Activated gamma-delta T cell treated with Interleukin-2 at 50 U/mL for 16 hours (primary cell): ENCODE measurements at places on chromosomes 2 and 18.

GRCh38 chr2:120354935-120355779 lies 9.2 kb downstream of the INHBB start:
- DNase-seq: no peak

DNA sequence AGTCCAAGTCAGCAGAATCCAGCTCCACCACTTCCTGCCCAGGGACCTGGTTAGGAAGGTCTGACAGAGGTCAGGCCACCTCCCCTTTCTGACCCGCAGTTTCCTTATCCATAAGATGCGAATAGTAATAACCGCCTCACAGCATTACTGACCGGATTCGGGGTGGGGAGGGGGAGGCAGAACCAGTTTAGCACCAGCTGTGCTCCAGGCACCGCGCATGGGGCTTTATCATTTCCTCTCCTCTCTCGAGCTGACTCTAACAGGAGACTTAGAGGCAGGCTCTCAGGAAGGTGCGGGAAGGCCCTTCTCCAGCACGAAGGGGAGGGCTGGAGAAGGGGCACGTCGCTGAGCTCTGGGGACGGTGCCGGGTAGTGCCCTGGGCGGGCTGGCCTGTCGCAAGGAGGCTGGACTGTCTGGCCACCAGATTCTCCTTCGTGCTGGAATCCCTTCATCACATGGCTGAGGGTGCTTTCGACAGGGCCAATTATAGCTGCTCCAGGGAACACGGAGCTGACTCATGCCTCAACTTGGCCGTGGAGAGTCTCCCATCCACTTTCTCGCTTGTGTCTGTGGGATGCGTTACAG lies 5.7 kb downstream of the EHD3 start:
- no peak for DNase-seq

- no peak for DNase-seq
These were observed 32.9 kb upstream of the RNF149 start for GRCh38 chr2:101341421-101341820.

DNA sequence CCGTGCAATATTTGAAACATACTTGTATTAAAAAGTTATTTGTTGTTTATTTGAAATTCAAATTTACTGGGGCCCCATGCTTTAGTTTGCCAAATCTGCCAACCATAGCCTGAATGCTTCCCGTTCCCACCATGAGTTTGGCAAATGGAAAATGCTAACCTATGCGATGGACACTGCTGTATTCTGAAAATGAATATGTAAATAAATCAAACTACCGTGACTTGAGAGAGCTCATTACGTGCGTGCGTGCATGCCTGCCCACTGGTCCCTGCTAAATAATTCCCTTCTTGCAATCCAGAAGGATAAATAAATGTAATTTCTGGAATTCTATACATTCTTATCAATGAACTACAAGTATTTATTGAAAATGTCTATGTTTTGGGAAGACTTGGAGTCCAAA lies 3.2 kb downstream of the BOD1L2 start:
- no peak for DNase-seq

GRCh38 chr2:239253264-239253663 lies 147.6 kb downstream of the HDAC4 start:
- DNase-seq: no peak

GRCh38 chr18:76975577-76976110 lies 153.3 kb downstream of the ZNF236 start:
- no peak for DNase-seq

DNA sequence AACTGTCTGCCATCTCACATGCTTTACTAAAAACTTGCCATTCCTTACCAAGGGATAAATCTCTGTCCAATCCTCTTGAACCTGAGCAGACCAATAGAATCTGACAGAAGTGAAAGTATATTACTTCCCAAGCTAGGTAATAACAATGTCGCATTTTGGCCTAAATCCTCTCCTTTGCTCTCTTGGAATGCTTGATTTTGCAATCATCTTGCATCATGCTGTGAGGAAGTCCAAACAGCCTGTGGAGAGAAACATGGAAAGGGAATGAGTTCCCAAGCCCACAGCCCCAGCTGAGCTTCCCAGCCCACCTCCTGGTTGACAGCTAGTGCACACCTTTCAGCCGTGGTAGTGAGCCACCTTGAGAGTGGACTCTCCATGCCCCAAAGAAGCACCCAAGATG lies 540.6 kb downstream of the STK39 start:
- DNase-seq: no peak

- DNase-seq: no peak
These were observed 1.3 kb upstream of the USP34 start for GRCh38 chr2:61471905-61472805.

GRCh38 chr2:196403471-196403870 lies 232.1 kb upstream of the STK17B start:
- DNase-seq: no peak

- no peak for DNase-seq
These were observed 408.5 kb downstream of the FBXO15 start for GRCh38 chr18:73739098-73739497.

DNA sequence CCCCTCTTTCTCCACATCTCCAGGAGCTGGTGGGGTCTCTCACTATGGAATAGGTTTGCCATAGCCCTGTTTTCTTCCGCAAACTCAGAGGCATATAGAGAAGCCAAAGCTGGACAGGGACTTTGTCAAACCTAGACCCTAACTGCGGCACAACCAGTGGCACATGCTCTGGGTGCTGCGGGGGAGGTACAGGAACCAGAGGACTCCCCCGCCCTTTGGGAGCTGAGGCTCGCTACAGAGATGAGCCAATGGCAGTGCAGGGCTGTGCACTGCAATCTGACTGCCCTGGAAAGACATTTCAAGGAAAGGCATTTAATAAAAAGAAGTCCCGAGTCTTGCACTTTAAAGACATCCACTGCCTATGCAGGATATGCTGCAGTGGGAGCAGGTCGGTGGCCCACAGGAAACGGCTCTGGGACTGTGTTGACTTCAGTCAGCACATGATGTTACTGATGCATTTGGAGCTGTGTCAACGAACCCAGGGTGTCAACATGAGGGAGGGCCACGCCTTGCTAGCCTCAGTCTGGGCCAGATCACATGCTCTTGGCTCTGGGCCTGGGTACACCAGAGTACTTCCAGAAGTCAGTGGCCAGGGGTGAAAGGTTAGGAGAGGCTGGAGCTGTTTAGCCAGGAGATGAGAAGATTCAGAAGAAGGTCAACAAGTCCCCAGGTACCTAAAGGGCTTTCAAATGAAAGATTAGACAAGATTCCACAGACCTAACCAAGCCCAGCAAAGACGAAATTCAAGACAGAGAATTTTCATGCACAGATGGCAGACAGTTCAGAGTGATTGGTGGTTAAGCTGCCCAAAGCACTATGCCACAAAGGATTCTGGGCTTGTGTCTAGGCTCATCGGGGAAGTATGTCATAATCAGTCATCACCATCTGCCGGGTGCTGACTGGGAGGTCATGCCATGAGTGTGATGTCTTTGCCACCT lies 8.2 kb downstream of the SLC35F6 start:
- DNase-seq: peak; percentile 24

GRCh38 chr2:38581193-38582147 lies 21.3 kb downstream of the HNRNPLL start:
- peak; percentile 45 for DNase-seq

GRCh38 chr18:2083691-2084090 lies 487.6 kb downstream of the METTL4 start:
- DNase-seq: no peak

GRCh38 chr2:16324544-16324937 lies 341.1 kb downstream of the CYRIA start:
- no peak for DNase-seq

DNA sequence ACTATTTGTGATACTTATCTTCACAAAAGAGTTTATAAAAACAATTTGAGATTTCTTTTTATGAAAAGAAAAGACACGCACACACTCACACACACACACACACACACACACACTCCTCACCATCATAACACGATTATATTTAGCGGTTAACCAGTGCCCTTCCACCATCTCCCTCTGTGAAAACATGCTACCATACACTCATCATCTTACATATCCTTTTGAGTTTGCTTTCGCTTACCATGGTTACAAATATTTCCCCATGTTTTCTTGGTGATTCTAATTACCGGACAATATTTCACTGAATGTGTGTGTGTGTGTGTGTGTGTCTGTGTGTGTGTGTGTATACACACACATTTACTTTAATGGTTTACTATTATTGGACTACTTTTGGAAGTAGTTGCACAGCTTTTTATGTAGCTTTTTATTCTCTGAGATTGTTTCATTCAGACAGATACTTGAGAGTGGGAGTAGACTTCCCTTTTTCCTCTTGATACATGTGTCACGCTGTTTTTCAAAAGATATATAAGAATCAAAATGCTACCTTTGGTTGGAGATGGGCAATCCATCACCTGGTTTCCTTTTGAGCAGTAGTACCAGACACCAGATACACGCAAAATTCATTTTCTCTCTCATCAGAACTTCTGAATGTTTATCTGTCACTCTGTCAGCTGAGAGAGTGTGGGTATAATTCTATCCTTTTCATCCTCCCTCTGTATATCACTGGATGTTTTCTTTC lies 138.1 kb downstream of the SETBP1 start:
- DNase-seq: no peak

DNA sequence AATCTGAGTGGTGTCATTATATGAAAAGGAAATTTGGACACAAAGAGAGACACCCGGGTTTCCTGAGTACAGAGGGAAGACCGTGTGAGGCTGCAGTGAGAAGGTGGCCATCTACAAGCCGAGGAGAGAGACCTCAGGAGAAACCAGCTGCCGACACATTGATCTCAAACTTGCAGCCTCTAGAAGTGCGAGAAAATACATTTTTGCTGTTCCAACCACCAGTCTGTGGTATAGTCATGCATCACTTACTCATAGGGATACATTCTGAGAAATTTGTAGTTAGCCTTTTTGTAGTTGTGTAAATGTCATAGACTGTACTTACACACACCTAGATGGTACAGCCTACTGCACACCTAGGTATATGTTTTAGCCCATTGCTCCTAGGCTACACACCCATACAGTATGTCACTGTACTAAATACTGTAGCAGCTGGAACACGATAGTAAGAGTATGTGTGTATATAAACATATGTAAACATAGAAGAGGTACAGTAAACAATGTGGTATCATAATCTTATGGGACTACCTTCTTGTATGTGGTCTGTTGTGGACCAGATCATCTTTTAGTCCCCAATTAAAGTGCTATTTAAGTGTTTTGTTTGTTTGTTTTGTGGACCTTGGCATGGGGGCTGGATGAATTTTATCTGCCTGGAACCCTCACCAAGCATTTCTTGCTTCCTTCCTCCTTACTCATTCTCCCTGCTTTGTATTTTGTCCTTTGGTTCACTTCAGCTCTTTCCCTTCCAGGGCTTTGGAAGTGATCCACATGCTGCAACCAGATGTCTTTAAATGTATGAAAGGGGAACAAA lies 38.3 kb upstream of the SESTD1 start:
- no peak for DNase-seq

DNA sequence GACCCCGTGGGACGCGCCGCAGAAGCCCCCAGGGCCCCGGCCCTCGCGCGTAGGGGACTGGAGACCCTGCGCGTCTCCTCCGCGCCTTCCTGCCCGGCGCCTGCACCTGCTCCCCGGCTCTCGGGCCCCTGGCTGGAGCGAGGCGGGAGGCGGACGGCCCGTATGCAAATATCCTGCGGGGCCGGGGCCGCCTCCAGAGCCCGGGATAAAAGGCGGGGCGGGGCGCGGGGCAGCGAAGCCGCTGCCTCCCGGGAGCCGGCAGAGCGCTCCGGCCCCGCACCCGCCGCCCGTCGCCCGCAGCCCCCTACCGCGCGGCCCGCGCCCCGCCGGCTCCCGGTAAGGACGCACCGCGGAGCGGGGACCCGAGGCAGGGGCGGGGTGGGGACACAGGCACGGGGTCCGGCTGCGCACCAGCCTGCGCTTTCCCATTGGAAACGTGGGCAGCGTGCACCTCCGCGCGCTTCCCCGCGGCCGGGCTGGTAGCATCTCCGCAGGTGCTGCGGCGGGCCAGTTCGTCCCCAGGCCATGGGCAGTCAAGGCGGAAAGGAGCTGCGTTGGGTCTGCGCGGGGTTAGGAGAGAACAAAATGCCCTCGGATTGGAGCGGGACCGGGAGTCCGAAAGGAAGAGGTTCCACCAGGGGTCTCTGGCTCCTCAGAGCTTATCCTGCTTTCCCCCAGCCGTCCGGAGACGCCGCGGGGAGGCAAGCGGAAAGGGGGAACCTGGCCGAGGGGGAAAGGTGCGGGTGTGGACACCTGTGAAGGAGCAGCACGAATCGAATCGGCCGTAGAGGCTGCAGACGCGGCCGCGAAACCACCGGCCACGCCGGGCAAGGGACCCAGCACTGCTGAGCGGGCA lies at the start of gene ATP6V1C2:
ATP6V1C2 (plus strand) TSS at position 235 of the 856 bp plus-strand sequence. CDS start 1,220 bp downstream, outside the sequence.
- DNase-seq: no peak

DNA sequence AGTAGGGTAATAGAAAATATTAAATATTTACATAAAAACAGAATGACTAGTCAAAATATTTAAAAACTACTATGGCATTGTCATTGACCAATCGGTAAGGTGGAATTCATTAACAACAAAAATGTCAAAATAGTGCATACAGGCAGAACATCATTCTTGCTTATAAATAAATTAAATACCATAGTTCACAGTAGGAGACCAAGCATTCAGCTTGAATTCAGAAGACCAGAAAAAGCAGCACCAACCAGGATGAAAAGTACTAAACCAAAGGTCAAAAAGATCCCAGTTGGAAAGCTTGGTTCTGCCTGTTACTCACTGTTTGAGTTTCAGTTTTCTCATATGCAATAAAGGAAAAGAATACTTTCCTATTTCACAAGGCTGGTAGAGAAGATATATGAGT lies 244.3 kb downstream of the OSR1 start:
- DNase-seq: no peak

DNA sequence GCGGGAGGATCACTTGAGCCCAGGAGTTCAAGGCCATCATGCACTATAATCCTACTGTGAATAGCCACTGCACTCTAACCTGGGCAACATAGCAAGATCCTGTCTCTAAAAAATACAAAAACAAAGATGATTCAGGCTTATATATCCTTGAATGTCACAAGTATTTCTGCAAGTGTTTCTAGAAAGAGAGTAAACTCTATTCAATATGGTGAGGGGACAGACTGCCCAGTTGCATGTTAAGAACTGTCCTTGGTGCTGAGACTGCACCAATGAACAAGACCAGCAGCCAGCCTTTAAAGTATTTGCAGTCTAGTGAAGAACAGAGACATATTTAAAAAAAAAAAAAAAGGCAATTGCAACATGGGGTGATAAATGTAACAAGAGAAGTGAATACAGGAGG lies 16.4 kb downstream of the MAP3K19 start:
- no peak for DNase-seq

GRCh38 chr18:35355140-35355618 lies 11.0 kb upstream of the ZNF24 start:
- peak; percentile 60 for DNase-seq

DNA sequence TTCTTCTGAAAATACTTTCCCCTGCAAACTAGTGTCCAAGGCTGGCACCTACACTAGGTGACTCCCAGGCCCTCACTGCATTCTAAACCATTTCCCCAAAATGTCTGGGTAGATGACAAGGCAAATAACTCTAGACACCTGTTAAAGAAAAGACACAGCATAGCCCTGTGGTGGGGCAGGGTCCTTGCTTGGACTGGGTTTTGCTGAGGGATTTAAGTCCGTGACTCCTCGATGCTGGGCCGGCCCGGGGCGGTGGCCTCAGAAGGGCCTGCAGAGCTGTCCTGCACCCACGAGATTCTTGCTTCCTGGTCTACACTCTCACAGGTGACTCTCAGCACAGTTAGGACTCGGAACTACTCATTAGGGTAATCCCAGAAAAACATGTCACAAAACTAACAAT lies 55.2 kb downstream of the MBP start:
- DNase-seq: no peak

GRCh38 chr2:28363686-28364280 lies 28.9 kb upstream of the FOSL2 start:
- DNase-seq: no peak
